ENCODE measurements at places on chromosomes 13 and 19.

GRCh38 chr19:4007836-4008539, 452 bp downstream of the PIAS4 start:
- no peak for DNase-seq

DNA sequence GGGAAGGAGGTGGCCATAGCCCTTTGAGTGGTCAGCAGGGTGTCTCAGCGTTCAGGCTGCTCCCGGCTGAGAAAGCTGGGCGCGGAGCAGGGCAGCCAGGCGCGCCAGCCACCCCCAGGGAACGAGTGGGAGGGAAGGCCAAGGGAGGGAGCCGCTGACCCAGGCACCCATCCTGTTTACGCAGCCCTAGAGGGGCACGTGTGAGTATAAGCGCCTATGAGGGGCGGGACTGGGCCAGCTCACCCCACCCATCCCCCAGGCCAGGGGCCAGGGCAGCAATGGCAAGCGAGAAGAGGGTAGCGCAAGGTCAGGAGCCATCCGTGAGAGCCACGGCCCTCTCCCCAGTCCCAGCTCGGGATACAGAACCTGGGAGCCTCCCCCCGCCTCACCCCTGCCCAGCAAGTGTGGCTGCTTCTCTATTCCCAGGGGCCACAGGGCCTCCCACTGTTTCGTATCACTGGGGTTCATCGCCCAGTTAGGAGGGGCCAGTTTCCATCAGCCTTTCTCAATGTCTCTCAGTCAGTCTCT, 897 bp upstream of the DMKN start:
- no peak for DNase-seq

- no peak for DNase-seq
Observed at GRCh38 chr13:101455863-101456262, 3.4 kb downstream of the ITGBL1 start.

GRCh38 chr19:51097796-51098195, 10.4 kb downstream of the CTU1 start:
- DNase-seq, result no peak

DNA sequence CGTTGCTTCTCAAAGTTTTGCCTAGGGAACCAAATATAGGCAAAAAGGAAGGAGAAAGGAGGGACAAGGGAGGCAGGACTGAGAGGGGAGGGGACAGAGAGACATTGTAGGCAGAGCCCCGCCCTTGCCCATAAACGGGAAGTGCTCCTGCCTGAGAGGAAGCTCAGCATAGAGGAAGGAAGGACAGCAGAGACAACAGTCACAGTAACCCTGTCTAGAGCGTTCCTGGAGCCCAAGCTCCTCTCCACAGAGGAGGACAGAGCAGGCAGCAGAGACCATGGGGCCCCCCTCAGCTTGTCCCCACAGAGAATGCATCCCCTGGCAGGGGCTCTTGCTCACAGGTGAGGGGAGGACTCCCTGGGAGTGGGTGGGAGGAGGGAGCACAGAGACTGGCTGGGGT, at the start of gene CEACAM21:
TSS of gene CEACAM21 (plus strand) at position 169 of the 400 bp plus-strand sequence. CDS start at position 278, 109 bp downstream.
- peak; percentile 49 for DNase-seq

Data from mucosa of gallbladder (tissue), 1 donor.